ENCODE measurements at places on chromosomes 13 and 19.

GRCh38 chr19:43747557-43748204, 7.1 kb downstream of the SMG9 start:
- DNase-seq, result no peak

DNA sequence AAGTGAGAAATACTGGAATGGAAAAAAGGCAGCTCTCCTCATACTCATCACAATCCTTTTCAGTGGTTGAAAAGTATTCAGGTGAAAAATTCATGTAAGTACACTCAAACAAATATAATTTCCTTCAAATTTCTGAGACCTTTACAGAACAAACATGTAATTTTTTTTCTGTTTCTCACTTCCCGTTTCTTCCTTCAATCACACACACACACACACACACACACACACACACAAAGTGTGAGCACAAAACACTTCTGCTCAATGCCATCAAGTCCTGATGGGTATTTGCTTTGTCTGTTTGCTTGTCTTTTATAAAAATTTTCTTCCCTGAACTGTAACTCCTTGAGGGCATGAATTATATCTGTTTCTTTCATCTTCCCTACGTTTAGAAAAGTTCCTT, 110.6 kb downstream of the LIG4 start:
- no peak for DNase-seq

GRCh38 chr13:58953638-58954037, 1210.1 kb downstream of the DIAPH3 start:
- no peak for DNase-seq

DNA sequence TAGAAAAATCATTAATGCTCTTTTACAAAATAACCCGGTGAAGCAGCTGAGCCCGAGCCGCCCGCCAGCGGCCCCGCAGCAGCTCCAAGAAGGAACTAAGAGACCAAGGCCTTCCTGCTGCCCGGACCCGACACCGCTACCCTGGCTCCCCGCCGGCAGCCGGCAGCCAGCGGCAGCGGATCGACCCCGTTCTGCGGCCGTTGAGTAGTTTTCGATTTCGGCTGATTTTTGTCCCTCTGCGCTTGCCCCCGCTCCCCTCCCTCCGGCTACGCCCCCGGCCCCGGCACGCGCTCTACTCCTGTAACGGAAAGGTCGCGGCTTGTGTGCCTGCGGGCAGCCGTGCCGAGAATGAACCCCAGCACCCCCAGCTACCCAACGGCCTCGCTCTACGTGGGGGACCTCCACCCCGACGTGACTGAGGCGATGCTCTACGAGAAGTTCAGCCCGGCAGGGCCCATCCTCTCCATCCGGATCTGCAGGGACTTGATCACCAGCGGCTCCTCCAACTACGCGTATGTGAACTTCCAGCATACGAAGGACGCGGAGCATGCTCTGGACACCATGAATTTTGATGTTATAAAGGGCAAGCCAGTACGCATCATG, at the start of gene PABPC3:
PABPC3 (plus strand) TSS at position 286 of the 603 bp plus-strand sequence; CDS start at position 349, 63 bp downstream.
- peak; percentile 42 for DNase-seq

DNA sequence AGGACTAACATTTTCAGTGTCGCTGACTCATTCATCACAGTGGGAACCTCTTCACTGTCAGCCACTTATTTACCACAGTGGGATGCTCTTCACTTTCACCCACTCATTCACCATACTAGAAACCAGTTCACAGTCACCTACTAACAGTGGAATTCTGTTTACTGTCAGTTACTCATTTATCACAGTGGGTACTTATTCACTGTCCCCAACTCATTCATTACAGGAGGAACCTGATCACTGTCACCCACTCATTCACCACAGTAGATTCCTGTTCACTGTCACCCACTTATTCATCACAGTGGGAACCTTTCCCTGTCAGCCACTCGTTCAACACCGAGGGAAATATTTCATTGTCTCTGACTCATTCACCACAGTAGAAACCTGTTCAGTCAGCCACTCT, 10.1 kb upstream of the ZNF85 start:
- no peak for DNase-seq

- peak; percentile 24 for DNase-seq
These were observed 128.0 kb downstream of the DCT start for GRCh38 chr13:94351292-94351990.

DNA sequence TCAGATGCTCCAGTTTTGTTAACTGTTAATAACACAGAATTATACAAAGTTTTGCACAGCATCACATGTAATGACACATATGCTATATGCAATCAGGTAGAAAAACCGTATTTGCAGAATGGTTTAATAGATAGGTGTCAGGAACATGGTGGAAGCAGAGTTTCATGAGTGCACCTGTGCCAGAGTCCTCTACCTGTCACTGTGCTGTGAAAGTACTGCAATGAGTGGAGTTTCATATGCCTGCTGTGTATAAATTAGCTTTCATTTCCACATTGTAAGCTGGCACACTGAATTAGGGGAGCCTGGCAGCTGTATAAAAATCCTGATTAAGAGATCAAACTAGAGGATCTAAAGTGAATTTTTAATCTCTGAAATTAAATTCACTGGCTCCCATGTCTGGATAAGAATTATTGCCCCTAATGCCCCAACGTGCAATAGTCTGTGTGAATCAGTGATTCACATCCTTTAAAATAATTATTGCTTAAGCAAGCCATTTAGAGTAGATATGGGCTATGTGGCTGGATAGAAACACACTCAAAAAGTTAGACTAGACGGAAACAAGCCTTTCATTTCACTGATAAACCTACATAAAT, 8.5 kb upstream of the EEF1AKMT1 start:
- no peak for DNase-seq

DNA sequence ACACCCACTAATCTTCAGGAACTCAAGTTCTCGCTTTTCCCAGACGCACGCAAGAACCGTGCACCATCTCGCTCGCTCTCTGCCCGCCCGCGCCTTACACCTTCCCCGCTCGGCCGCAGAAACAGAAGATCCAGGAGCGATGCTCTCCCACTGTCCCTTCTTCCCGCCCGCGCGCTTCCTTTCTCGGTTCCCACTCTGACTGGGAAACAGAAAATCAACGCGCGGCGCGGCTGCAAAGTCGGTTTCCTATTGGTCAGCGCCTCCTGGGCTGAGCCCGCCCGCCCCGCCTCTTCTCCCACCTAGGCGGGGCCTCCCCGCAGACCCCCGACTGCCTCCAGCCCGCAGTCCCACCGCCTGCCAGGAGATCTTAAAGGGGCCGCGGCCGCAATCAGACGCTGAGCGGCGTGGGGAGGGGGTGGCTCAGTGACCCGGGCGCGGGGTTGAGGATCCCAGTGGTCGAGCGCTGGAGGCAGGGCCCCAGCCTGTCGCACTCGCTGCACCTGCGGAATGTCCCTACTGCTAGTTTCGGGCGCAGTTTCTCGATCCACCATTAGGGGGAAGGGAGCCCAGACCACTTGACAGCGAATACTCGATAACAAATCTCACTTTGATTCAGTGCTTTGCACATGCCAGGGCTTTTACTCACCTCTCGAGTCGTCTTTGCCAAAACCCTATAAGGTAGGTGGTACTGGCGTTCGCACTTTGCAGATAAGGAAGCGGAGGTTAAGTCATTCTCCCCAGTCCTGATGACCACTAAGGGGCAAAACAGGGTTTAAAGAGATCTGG, 700 bp upstream of the SLC25A23 start:
- DNase-seq, result peak; percentile 100

DNA sequence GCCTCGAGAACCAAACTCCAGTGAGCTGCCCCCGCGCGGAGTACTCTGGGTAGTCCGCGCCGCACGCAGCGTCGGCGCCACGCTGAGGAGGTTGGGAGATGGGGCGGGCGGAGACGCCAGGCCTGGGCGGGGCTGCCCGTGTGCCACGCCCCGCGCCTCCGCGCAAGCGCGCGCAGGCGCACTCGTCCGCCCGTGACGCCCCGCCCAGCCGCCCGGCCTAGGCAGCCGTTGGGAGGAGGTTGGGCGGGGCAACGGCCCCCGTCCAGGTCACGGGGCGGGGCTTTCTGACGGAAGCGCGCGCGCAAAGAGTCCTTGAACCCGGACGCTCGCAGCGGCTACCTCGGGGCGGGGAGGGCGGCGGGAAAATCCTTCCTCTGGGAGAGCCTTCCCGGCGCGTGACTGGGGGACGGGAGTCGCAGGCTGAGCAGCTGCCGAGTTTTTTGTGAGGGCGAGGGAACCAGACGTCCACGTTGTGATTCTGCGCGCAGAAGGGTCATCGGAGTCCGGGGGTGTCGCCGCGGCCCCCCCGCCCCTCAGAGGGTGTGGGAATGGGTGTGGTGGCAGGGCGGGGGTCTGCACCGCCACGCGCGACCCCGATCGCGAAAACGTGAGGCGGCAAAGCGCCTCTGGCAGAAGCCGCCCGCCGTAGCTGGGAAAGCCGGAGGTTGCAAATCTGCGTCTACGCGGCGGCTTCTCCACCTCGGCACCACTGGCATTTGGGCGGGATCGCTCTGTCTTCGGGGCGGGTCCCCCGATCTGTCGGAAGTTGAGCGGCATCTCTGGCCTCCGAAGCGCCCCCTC, at the start of gene MED26:
MED26 (minus strand) TSS at position 22 of the 801 bp plus-strand sequence. CDS start 261 bp downstream, outside the sequence.
- peak; percentile 98 for DNase-seq

DNA sequence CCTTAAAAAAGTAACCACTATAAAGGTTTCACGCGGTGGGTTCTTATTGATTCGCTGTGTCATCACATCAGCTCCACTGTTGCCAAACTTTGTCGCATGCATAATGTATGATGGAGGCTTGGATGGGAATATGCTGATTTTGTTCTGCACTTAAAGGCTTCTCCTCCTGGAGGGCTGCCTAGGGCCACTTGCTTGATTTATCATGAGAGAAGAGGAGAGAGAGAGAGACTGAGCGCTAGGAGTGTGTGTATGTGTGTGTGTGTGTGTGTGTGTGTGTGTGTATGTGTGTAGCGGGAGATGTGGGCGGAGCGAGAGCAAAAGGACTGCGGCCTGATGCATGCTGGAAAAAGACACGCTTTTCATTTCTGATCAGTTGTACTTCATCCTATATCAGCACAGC, 30.6 kb downstream of the FGF9 start:
- no peak for DNase-seq

DNA sequence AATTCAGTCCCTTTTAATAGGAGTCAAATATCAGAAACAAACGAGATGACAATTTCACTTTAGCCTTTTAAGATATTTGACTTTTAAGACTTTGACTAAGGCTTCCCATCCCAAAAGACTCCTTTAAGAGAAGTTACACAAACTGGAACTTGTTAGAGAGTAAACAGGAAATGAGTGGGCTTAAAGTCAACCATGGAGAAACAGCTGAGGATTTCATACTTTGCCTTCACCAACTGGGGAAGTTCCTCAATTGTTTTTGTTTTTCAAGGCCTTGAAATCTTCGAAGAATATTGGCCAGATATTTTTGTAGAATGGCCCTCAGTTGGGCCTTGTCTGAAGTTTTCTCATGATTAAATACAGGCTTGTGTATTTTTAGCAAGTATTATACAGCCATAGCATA, 227.3 kb downstream of the POU4F1 start:
- DNase-seq, result no peak

DNA sequence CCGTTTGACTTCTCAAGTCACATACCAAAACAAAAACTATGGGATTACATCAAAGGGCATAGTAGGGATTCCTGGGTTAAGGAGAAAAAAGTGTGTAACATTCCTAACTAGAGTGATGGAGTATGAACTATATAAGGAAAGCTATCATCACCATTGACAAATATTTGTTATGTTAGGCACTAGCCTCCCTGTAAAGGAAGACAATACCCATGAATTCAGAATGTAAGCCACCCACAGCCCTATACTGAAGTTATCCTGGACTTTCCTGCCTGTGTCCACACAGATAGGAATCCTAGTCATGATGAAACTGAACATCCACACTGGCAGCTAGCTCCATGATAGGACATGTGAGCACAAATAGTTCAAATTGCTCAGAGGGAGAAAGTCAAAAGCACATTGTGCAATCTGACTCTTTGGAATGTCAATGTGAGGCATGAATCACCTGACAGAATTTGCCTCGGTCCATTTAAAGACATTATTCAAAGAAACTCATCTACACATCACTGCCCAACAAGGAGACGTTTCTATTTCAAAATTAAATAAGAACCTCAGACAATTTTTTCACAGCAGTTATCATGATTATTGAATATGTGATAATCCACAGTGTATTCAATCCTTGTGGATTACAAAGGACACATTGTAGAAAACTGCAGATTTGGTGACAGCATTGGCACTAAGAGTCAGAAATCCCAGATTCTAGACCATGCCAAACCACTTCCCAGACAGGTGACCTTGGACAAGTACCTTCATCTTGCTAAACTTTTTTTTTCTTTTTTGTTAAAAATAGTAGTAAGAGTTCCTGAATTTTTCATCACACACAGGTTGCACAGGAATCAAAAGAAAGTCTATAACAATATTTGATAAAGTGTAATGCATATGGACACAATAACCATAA, 529.3 kb downstream of the IRS2 start:
- DNase-seq, result peak; percentile 43

- DNase-seq, result peak; percentile 99
These were observed at the start of gene PAK4 for GRCh38 chr19:39125554-39126311. TSS of gene PAK4 (plus strand) at chr19:39125786. CDS start at chr19:39169554, 43,768 bp downstream.

- no peak for DNase-seq
These were observed 11.9 kb upstream of the GGACT start for GRCh38 chr13:100600461-100600860.

GRCh38 chr13:50161052-50161451, 145.8 kb downstream of the KCNRG start:
- DNase-seq, result no peak

DNA sequence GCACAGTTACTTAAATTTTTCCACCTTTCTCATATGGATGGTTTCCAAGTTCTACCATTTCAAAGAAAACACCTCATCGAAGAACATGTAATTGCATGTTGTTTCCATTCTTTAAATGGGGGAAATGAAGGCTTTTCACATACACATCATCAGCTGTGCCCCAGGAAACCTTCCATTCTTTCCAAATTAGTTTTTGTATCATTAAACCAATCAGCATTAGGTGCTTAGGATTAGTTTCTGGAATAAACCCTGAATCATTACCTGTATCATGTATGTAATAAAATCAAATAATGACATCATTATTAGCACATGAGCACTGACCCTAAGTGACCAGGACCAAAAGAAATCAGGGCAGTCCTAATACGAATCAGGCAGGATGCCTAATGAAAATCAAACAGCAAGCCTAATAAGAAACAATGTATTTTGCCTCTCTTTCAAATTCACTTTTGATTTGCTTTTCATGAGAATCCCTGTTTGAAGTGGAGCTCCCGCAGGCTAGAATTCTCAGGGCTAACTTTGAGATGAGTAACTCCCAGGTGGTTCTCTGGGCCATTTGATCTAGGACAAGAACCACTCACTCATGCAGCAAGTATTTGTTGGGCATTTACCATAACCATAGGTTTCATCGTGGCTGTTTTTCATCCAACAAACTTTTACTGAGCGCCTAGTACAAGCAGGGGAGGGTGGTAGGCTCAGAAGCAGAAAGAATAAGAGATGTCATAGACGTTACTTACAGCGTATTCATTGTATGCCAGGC, 89.2 kb downstream of the MZT1 start:
- DNase-seq, result peak; percentile 25

GRCh38 chr19:3808420-3809143, 22.4 kb upstream of the MATK start:
- DNase-seq, result no peak
